Activated naive CD8-positive, alpha-beta T cell treated with anti-CD3 and anti-CD28 coated beads for 36 hours (primary cell): ENCODE measurements at places on chromosomes 12 and 14. TPM values are rescaled to one million over a fixed set of nuclear protein-coding genes. Genes with fewer than 3 reads are reported as not detected.
A peak's percentile ranks its signal among the peaks of the same experiment; 100 is the strongest.

DNA sequence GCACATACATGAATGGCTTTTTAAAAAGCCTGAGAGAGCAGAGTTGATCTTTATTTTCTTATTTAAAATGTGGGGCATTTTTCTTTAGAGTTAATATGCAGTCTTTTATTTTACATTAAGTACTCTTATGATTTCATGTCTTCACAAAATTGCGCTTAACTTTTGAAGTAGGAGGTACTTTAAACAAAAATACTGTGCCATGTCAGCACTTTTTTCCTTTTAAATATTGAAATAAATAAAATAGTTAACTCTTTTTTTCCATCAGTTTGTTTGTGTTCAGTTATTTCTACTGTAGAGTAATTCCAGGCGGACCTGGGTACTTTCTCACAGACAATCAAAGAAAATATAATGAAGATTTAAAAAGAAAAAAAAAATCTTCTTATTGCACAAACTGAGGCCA is 231.7 kb downstream of the DPF3 start:
- H3K27me3 ChIP-seq: no peaks in the 10 kb centered on the region
- H3K4me1 ChIP-seq: peaks cover 2% of the 10 kb centered on the region
- H3K4me3 ChIP-seq: no peak overlapping the region
- DNase-seq: no peak
- no peaks in the 10 kb centered on the region for H3K36me3 ChIP-seq

DNA sequence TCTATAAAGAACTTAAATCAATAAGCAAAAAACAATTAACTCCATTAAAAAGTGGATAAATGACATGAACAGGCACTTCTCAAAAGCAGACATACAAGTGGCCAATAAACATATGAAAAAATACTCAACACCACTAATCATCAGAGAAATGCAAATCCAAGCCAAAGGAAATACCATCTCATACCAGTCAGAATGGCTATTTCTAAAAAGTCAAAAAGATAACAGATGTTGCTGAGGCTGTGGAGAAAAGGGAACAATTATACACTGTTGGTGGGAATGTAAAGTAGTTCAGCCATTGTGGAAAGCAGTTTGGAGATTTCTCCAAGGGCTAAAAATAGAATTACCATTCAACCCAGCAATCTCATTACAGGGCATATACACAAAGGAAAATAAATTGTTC is 234.5 kb upstream of the PLXNC1 start:
- H3K36me3 ChIP-seq: no peaks in the 10 kb centered on the region
- DNase-seq: no peak
- peaks cover 5% of the 10 kb centered on the region for H3K27me3 ChIP-seq
- no peak overlapping the region for H3K27ac ChIP-seq

DNA sequence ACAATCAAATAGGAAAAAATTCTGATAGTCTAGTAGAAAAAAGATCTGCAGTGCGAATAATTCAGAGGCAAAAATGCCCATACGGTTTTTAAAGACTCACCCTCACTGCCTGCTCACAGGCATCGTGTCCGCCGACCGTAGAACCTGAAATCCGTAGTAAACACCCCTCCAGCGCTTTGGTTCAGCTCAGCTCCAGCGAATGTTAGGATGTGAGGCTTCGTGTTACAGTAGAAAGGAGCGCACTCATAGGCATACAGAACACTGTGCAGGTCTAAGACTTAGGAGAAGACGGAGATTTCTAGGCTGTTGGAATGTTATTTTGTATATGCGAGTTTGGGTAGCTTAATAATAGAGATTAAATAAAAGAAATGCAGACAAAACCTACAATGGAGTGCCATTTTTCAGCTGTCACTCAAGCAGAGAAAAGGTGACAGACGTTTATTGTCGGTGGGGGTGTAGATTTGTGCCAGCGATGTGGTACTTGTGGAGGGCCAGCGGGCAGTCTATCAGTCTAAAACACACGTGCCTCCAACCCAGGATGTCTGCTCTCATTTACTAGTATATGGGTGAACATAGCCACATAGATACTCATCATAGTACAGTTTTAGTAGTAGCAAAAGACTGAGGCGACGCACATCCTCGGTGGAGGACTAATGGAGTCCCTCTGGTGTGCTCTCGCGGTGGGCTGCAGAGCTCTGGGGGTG is 25.7 kb downstream of the SFSWAP start:
- H3K27ac ChIP-seq: no peak overlapping the region
- H3K27me3 ChIP-seq: no peaks in the 10 kb centered on the region
- no peak overlapping the region for H3K4me3 ChIP-seq

Gene ADAMTS20
- total RNA-seq: not detected

Gene MGAT4C
- total RNA-seq: not detected

DNA sequence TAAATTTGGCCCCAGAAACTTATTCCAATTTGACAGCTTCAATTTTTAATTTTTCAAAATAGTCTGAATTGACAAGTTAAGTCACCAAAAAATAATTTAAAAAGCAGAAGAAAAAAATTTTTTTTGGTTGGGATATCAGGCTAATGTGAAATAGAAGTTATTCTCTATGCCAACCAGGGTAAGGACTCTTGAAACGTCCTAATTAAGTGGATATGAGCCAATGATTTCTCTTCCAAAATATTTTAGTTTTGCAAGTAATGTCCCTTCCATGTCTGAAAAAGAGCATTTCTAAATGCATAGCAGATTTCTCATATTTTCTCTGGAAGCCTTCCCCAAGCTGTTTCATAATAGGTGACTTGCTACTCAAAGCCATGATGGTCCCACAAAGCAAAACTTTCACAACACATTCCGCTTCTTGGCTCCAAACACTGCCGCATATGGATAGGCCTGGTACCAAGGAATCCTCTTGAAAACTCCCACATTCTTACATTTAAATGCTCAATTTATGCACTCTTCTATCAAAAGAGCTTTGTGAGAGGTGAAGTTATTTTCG is 65.1 kb downstream of the SIX6 start:
- H3K27me3 ChIP-seq: peaks cover 7% of the 10 kb centered on the region
- no peaks in the 10 kb centered on the region for H3K36me3 ChIP-seq
- no peaks in the 10 kb centered on the region for H3K4me1 ChIP-seq
- no peak for DNase-seq

DNA sequence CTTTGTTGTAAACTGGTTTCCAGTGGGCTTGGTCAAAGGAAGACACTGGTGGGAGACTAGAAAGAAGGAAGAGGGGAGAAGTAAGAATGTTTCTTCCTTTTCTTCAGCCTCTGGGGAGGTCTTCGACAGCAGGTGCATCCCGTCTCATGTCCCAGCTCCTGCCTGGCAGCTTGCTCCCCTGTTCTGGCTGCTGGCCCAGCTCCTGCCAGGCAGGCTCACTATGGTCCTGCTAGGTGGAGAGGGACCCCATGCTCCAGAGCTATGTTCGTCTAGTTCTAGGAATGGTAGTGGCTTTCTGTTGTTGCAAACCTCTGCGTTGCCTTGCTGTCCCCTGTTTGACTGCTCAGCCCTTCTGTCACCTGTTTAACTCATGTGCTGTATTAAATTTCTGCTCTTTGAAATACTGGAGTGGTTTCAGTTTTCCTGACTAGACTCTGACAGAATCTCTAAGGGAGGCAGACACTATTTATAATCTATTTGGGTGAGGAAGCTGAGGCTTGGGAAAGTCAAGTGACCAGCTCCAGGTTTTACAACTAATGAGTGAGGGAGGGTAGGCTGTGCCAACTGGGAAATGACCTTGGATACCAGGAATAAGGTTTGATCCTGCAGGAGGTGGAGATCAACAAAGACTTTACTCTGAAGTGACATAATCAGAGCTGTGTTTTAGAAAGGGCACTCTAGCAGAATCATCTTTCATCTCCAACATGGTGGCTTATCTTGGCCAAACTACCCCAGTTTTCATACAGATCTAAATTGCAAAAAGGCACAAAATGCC is 94.7 kb upstream of the DDHD1 start:
- H3K27ac ChIP-seq: no peak overlapping the region
- no peak for DNase-seq
- peaks cover 3% of the 10 kb centered on the region for H3K36me3 ChIP-seq
- H3K4me3 ChIP-seq: no peak overlapping the region
- no peaks in the 10 kb centered on the region for H3K27me3 ChIP-seq

DNA sequence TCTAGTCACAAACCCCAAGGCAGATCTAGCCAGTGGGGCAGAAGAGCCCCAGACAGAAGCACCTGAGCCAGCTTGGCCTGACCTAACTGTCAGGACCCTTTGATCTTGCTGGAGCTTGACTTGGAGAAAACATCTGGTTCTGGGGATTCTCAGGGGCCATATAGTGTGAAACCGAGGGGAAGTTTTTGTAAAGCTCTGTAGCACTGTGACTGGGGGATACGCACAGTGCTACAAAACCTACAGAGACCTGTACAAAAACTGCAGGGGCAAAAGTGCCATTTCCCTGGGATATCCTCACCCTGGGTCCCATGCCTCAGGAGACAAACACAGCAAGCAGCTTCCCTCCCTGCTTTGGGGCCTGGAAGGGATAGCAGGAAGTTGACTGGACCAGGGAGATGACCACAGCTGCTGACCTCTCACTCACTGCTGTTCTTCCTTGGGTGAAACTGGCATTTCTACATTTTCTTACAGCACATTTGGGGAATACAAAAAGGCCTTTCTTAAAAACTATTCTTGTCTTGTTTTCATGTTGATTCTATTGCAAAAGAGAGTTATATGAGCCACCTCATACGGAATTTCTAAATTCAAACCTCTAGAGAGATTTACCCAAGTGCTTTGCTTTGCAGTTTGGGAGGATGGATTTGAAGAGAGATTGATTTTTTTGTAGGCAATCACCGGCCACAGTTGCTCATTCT is 140.0 kb downstream of the DAD1 start:
- no peak overlapping the region for H3K27ac ChIP-seq
- no peak overlapping the region for H3K4me3 ChIP-seq
- no peak for DNase-seq
- no peaks in the 10 kb centered on the region for H3K4me1 ChIP-seq

Gene OR10G2
- total RNA-seq: not detected

- H3K4me3 ChIP-seq: no peak overlapping the region
- H3K4me1 ChIP-seq: peaks cover 28% of the 10 kb centered on the region
- no peak overlapping the region for H3K27ac ChIP-seq
- peak; percentile 19 for DNase-seq
- peaks cover 80% of the 10 kb centered on the region for H3K27me3 ChIP-seq
Measured at GRCh38 chr14:41609704-41610183, 3.1 kb downstream of the LRFN5 start.

DNA sequence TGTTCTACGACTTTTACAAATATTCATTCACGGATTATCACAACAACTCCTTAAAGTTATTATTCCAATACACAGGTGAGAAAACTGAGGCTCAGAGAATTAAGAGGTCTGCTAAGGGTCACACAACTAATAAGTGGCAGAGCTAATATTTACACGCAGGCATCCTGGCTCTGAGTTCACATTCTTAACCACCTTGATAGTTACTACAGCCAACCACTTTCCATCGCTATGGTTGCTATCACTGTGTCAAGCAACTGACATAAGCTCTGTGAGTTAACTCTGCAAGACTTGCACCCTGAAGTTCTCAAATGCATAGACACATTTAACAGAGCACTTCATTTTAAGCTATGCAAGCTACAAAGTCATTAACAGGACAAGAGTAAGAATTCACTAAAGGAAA is 3.7 kb downstream of the GLT8D2 start:
- H3K4me3 ChIP-seq: no peak overlapping the region
- no peak overlapping the region for H3K27ac ChIP-seq
- no peak for DNase-seq
- peaks cover 5% of the 10 kb centered on the region for H3K4me1 ChIP-seq

DNA sequence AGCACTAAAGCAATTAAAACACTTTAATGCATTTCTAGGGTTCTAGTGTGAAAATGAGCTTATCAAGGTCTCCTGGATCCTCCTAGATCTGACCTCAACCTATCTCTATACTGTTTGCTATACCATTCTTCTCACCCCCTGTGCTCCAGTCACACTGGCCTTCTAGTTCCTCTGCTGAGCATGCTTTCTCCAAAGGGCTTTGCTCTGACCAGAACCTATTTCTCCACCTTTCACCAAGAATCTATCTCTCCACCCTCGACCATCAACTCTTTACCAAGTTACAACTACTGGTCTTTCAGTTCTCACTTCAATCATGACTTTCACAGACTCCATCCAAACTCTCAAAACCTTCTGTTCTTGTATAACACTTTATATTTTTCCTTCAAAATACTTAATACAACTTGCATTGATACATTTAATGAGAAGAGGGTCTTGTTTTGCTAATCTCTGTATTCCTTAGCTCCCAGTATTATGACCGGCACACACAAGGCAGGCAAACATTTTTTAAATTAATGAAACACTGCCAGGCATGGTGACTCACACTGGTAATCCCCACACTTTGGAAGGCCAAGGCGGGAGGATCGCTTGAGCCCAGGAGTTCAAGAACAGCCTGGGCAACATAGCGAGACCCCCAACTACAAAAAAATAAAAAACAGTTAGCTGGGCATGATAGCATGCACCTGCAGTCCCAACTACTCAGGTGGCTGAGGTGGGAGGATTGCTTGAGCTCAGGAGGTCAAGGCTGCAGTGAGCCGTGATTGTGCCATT is 22.8 kb downstream of the PPP1R12A start:
- DNase-seq: no peak
- peaks cover 53% of the 10 kb centered on the region for H3K4me1 ChIP-seq
- H3K27me3 ChIP-seq: no peaks in the 10 kb centered on the region
- H3K27ac ChIP-seq: no peak overlapping the region
- no peak overlapping the region for H3K4me3 ChIP-seq

Gene FBLN5
- 1.6 TPM for total RNA-seq

Gene HOXC13
- not detected for total RNA-seq

- no peaks in the 10 kb centered on the region for H3K27me3 ChIP-seq
- no peak overlapping the region for H3K4me3 ChIP-seq
- H3K27ac ChIP-seq: no peak overlapping the region
- H3K4me1 ChIP-seq: no peaks in the 10 kb centered on the region
- H3K36me3 ChIP-seq: peaks cover 2% of the 10 kb centered on the region
Measured at GRCh38 chr12:83434600-83434999, 747.9 kb downstream of the TMTC2 start.

DNA sequence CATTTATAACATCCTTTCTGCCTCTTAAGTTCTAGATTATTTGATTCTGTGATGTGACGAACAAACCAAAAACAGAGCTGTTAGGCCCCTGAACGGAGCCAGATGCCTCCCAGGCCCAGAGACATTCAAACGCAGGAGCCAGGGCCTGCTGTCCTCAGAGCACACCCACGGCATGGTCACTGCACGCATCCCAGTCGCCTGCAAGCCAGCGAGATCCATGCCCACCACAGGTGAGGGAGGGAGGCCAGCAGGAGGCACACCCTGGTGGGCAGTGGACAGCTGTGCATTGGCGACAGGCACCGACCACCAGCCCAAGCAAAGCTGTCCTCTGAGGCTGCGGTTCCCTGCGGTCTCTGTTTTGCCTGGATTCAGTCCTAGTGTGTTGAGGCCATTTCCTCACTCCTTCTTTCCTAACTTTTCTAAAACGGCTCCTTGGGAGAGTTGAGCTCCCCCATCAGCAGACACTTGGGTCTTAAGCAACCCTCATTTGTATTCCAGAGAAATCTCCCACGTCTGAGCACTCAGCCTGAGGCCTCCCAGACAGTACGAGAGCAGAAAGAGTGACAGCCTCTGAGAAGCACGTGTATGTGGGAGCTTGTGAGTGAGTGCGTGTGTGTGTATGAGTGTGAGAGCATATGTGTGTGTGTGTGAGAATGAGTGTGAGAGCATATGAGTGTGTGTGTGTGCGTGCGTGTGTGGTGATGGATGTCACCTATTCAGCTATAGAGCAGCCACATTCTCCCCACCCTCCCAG is 81.2 kb downstream of the CHGA start:
- H3K36me3 ChIP-seq: no peaks in the 10 kb centered on the region
- no peaks in the 10 kb centered on the region for H3K27me3 ChIP-seq
- no peak overlapping the region for H3K27ac ChIP-seq

Gene SRRM4
- not detected for total RNA-seq

- no peak overlapping the region for H3K4me3 ChIP-seq
- H3K27me3 ChIP-seq: peaks cover 45% of the 10 kb centered on the region
- H3K36me3 ChIP-seq: no peaks in the 10 kb centered on the region
- H3K27ac ChIP-seq: no peak overlapping the region
Measured at GRCh38 chr14:57009585-57010515, 199.6 kb upstream of the OTX2 start.
